NCI-H526 treated with DMSO at 0.1 percent for 48 hours (cell line): ENCODE measurements at places on chromosomes 13 and 19.

- no peak for DNase-seq
Observed at GRCh38 chr13:60398907-60399589, 2.0 kb downstream of the TDRD3 start.

DNA sequence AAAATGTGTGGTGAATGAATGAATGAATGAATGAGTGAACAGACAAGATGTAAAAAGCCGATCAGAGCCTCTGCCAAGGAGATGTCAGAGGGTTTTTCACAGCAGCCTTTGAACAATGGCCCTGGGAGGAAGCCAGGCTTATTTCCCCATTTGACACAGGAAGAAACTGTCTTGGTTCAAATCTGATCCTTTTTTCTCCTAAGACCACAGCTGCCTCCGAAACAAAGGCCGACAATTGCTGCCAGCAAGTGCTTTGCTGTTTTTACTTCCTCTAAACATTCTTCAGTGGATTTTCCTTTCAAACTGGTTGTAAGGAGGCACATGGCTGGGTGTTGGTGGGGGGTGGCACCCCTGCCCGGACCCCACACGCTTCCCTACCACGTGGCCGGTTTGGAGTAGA is 44.2 kb upstream of the HOMER3 start:
- no peak for DNase-seq

- DNase-seq = no peak
Observed at GRCh38 chr19:30719999-30720345, 347.8 kb downstream of the ZNF536 start.

DNA sequence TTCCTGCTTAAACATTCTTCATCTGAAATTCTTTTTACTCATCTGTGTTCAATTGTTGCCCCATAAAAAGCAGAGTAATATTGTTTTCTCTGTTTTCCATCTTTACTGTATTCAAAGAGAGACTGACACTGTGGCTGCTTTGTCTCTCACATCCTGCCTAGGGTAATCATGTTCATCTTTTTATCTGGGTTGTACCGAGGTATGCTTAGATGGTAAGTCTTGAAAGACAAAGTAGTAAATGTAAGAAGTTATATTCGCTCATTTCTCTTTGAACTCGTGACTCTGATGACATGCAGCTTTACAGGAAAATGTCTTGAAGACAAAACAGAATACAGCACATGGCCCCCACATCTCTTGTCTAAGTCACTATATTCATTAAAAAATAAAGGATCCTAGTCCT is 20.0 kb upstream of the CYSLTR2 start:
- DNase-seq = no peak

DNA sequence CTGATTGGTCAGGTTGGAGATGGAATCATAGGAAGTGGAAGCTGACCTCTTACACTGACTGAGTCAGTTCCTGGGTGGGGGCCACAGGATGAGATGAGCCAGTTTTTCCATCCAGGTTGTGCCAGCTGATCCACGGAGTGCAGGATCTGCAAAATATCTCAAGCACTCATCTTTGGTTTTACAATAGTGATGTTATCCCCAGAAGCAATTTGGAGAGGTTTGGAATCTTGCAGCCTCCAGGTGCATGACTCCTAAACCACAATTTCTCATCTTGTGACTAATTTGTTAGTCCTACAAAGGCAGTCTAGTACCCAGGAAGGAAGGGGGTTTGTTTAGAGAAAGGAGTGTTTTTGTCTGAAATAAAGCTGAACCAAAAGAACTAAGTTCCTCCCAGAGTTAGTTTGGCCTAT is 212.8 kb downstream of the SLITRK6 start:
- DNase-seq = no peak

GRCh38 chr13:97810152-97810551 is 143.3 kb upstream of the IPO5 start:
- DNase-seq = peak; percentile 41

DNA sequence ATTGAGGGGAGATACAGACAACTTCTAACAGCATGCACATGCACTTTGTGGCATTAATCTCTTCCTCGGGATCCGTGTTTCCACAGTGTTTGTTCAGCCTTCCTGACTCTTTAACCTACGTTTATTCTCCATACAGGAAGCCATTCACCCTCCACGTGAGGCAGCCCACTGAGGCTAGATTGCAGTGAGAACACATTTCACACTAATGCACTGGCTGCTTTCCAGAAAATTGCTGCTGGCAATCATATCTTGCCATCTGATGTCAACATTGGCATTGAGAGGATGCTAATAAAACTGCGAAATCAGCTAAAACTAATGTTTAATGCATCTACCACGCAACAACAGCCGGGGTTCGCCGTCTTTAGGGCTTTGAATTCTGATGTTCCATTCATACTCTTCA is 30.0 kb downstream of the DCLK1 start:
- DNase-seq = no peak

DNA sequence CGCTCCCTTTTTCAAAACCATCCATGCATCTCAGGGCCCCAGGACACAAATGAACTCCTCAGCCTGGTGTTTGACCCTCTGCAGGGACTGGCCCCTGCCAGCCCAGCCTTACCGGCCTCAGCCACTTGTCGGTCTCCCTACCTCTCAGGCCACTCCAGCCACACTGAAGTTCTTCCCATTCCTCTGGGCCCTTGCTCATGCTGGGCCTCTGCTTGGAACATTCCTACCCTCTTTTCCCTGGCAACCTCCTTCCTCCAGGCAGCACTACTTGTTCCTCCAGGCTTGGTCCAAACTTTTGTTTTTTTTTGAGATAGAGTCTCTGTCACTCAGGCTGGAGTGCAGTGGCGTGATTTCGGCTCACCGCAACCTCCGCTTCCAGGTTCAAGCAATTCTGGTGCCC is 7.6 kb upstream of the EGLN2 start:
- DNase-seq = no peak

DNA sequence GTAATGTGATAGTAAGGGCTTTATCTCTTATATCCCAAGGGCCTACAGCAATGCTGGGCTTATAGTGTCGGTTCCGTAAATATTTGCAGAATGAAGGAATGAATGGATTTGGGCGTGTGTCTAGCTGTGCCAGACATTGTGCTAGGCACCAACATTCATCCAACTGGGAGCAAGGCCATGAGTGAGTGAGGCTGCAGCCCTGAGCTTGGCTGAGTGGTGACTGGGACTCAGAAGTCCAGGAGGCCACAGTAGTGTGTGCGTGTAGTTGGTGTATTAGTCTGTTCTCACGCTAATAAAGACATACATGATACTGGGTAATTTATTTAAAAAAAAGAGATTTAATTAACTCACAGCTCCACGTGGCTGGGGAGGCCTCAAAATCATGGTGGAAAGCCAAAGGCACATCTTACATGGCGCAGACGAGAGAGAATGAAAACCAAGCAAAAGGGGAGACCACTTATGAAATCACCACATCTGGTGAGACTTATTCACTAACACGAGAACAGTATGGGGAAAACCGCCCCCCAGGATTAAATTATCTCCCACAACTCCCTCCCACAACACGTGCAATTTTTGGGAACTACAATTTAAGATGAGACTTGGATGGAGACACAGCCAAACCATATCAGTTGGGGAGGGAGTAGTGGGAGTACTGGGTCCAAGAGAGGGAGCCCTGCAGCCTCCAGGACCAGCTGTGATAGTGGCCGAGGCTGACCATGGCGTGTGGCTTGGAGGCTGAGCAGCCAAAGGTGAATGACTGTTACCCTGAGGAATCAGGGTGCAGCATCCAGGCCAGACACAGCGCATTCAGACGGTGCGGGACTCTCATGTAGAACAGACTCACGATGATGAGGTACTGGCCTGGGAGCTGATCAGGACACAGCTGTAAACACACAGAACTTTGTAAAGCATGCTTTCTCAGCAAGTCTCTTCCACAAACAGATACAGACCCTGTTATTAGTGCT is 104.6 kb downstream of the TEX26 start:
- no peak for DNase-seq

DNA sequence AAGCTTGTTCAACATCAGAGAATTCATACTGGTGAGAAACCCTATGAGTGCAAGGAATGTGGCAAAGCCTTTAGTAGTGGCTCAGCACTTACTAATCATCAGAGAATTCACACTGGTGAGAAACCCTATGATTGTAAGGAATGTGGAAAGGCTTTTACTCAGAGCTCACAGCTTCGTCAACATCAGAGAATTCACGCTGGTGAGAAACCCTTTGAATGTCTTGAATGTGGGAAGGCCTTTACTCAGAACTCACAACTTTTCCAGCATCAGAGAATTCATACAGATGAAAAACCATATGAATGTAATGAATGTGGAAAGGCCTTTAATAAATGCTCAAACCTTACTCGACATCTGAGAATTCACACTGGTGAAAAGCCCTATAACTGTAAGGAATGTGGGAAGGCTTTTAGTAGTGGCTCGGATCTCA is 25.2 kb downstream of the ZNF383 start:
- DNase-seq = no peak

GRCh38 chr13:110116072-110116487 is 190.9 kb downstream of the COL4A1 start:
- DNase-seq = no peak

DNA sequence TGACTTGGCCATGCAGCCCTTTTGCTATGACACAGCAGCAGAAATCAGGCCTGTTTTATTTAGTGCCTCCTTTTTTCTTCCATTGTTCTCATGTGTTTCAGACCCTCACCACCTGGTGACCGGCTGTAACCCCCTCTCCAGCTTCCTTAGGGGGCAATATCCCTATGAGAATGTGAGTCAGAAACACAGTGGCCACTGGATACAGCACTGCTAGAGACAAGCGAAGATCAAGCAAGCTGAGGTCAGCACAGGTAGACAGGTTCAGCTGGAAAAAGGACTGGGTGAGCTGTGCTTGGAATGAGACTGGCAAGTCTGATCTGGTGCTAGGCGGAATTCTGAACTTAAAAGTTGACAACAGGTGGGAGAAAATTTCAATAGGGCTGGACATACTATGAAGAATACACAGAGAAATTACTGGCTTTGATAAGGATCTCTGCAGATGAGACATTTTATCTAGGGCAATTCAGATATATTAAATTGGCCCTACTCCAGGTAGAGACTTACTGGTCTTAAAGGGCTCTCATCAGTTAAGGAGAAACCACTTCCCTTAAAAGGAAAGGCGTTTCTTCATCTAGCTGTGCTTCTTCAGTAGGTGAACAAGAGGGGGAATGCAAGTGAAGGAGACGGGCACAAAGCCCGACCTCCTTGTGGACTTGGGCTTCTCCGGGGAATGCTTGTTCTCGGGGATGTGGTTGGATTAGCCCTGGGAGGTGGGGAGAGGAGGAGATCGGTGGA is 83.3 kb downstream of the ERCC5 start:
- no peak for DNase-seq

DNA sequence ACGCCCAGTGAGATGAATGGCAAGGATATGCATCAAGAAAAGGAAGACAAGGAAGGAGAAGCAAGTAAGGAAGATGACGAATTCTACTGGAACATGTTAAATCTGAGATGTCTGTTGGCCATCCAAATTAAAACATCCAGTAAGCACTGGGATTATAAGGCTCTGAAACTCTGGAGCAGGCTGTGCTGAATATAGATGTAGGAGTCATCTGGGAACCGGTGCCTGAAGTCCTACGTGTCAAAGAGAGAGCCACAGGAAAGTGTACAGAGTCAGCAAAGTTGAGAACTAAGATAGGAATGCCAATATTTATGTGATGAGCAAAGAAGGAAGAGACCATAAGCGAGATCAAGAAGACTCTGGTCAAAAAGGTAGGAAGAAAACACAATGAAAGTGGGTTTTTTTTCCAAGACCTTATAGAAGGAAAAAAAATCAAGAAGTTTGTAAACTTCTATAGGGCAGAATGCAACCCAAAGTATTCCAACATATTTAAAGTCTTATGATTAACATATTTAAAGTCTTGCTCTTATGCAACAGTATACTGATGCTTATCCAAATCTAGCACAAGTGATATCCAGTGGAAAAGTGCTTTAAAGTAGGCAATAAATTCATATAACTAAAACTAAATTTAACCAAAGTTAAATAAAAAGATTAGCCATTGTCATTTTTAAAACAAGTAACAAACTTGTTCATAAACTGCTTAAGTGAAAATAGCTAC is 51.2 kb upstream of the EEF1AKMT1 start:
- DNase-seq = no peak

DNA sequence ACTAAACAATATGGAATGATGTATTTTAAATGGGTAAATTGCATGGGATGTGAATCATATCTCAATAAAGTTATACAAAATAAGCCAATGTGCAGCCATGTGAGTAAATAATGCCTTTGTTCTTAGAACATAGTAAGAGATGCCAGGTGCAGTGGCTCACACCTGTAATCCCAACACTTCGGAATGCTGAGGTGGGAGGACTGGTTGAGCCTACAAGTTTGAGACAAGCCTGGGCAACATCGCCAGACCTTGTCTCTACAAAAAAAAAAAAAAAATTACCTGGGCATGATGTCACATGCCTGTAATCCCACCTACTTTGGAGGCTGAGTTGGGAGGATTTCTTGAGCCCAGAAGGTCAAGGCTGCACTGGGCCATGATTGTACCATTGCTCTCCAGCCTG is 230.7 kb downstream of the RFC3 start:
- DNase-seq = no peak

GRCh38 chr19:46073268-46073922 is 32.6 kb upstream of the IGFL4 start:
- no peak for DNase-seq

GRCh38 chr19:43672061-43672679 is 2.2 kb upstream of the PLAUR start:
- no peak for DNase-seq

DNA sequence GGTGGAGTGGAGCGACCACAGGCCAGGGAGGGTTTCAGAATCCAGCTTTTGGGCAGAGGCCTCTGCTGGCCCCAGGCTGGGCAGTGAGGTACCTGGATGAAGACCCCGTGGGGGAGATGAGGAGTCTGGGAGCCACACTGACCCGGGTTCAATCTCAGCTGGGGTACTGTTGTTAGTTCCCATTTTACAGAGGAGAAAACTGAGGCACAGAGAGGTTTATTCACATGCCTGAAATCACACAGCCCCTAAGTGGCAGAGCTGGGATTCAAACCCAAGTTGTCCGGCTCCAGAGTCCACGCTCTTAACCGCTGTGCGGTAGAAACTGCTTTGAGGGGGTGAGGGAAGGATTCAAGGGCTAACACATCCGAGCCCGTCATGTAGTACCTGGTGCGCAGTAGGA is 45.0 kb downstream of the MYH14 start:
- DNase-seq = no peak

DNA sequence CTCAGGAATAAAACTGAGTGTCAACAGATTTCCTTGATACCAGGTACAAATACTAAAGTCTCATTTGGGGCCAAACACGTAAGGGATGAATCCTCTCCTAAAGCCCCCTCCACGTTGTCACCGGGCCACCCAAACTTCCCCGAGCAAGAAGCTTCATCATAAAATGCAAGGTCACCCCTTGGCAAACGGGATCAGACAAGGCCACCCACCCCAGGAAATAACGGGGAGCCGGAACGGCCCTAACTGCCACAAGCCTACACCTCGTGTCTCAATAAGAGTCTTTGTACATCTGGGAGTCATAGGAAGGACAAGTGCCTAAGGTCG is 717 bp downstream of the EEF2 start:
- no peak for DNase-seq
